ENCODE measurements at places on chromosomes 11 and 22. TPM values are rescaled to one million over a fixed set of nuclear protein-coding genes. Genes with fewer than 3 reads are reported as not detected.

PATE2 gene
- total RNA-seq = not detected

TPBGL gene
- total RNA-seq = not detected

PIM3 gene
- 17.5 TPM for total RNA-seq

BANF1 gene
- total RNA-seq = 316 TPM

PRDM11 gene
- total RNA-seq = 3.4 TPM

SHISA8 gene
- not detected for total RNA-seq

ART5 gene
- not detected for total RNA-seq

ABCC8 gene
- not detected for total RNA-seq

NLRP6 gene
- total RNA-seq = not detected

DAGLA gene
- 2.4 TPM for total RNA-seq

DNA sequence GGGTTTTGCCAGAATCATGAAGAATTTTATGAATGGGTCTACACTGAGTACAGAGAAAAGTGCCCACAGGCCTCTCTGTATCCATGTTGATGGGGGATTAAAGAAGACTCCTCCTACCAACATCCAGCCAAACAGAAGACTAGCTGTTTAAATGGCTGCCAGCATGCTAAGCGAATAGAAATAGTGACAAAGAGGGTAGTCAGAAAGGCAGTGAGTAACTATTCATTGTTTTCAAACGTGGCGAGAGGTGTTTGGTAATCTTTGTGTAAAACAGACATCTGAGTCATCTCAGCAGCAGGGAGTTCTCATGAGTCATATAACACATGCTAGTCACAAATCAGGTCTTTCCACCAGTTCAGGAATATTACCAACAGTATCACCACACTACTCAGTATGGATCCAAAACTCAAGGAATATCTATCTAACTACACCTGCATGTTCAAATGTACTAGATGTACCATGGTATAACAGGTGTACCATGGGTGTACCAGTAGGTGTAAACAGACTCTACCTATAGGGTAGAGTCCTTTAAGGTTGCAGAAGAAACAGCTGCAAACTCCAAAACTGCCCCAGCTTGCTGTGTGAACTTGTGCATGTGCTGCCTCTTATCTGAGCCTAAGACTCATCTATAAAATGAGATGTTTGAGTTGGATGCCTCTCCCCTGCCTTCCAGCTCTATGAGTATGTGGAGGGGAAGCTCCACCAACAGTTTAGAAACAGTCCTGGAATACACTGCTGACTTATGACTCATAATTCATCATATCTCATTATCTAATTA is 82.0 kb downstream of the SLC1A2 start:
- DNase-seq = peak; percentile 99

- no peak for DNase-seq
These were observed 29.6 kb downstream of the RTN4R start for GRCh38 chr22:20238536-20238900.

GRCh38 chr11:17611503-17612220 is 64.6 kb downstream of the OTOG start:
- no peak for DNase-seq

DNA sequence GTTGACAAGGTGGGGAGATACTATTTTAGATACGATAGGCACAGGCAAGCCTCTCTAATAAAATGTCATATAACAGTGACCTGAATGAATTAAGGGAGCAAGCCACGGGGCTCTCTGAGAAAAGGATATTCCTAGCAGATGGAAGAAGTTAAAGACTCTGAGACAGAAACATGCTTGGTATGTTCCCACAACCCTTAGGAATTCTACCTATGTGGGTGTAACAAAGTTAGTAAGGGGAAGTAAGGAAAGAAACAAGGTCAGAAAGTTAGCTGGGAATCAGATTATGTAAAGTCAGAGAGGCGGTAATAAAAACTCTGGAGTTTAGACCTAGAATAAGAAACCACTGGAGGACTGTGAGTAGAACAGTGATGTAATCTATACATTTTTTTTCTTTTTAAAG is 59.7 kb upstream of the GDPD4 start:
- peak; percentile 50 for DNase-seq

DNA sequence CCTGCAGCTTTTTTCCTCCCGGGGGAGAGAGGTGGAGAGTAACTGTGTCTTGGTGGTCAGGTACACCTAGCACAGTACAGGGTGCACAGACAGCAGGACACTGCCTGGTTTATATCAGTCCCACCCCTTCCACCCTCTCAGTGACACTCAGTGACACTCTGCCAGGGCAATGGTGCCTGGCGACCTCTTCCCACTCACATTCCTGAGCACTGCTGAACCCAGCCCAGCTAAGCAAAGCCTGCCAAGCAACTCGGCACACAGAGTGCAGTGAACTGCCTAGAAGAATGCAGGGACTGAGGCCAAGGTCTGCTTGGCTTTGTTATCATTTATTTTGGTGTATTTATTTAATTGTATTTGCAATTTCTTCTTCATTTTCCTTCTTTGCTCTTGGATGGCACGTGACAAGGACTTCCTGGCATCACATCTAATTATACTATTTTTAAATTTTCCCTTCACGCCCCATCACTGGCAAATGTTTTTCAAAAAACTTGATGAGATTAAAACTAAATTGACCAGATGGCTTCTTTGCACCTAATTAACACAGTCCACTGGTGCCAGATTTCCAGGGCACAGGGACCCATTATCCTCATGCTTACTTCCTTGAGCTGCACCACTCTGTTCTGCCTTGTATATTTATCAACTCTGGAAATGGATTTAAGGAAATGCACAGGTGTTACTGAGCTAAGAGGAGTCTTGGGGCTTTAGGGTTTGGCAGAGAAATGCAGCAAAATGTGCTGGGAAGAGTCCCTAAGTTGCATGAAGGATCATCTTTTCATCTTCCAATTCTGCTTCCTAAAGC is 205.6 kb downstream of the ADAMTS15 start:
- DNase-seq = no peak

DNA sequence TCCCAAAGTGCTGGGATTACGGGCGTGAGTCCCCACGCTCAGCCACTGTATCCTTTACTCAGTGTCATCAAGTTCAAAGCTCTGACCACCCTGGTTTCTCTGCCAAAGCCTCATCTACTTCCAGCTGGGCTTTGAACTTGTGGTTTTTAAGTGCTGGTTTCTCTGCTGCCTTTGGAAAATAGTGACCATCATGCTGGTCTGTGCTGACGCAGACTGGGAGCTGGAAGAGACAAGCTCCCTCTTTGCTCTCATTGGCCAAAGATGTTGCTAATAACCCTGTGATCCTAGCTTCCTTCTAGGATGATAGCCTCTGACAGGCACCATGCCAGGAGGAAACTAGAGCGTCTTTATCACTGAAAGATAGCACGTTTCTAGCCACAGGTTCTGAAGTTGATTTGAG is 62.4 kb downstream of the ALX4 start:
- no peak for DNase-seq

DNA sequence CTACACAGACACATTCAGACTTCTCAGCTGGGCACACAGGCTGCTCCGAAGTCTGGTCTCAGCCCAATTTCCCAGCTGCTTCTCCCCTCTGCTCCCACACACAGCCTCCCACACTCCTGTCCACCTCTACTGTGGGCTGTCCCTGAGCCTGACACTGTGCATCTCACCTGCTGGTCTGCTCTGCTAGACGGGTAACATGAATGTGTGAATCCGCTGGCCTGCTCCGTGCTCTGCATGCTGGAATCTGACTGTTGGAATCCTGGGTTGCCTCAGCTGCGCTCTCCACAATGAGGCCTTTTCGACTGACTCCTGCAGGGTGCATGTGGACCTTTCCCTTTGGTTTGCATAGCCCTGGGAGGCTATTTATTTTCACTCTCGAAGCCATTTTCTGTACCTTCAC is 489.5 kb upstream of the B3GAT1 start:
- DNase-seq = no peak

DNA sequence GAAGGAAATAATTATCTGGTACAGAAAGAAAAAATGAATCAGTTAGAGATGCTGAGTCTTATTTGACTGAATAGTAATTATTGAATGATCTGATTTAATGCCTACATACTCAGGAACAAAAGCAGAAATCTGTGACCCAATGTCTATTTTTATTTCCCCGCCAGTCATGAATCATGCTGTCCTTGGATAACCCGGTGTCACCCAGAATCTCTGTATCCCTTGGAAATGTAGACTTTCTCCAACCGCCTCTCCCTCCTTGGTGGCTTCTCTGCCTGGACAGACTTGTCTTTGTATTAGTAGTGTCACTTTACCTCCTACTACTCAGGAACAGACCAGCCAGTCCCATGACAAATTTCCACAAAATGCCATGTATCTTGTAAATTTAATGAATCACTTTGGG is 173.3 kb upstream of the PDGFD start:
- no peak for DNase-seq

GRCh38 chr22:29691636-29692326 is 28.0 kb upstream of the CABP7 start:
- DNase-seq = no peak

DNA sequence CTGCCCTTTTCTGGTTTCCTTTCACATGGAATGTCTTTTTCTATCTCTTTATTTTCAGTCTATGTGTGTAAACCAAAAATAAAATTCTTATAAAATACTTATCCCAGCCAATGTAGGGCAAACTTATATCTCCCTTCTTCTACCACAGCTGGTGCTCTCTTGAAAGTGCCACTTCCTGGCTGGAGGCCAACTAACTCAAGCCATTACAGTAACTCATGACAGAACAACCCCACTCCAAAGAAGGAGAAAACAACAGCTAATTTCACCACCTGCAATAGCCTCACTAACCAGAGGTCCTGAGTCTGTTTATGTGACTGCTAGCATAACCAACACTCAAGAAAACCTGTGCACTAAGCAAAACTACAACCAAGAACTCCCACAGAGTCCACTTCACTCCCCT is 74.9 kb upstream of the DBX1 start:
- no peak for DNase-seq

- DNase-seq = no peak
These were observed 47.2 kb downstream of the MRGPRX2 start for GRCh38 chr11:19013181-19013857.

- DNase-seq = no peak
These were observed 8.3 kb downstream of the WT1 start for GRCh38 chr11:32426819-32427615.

DNA sequence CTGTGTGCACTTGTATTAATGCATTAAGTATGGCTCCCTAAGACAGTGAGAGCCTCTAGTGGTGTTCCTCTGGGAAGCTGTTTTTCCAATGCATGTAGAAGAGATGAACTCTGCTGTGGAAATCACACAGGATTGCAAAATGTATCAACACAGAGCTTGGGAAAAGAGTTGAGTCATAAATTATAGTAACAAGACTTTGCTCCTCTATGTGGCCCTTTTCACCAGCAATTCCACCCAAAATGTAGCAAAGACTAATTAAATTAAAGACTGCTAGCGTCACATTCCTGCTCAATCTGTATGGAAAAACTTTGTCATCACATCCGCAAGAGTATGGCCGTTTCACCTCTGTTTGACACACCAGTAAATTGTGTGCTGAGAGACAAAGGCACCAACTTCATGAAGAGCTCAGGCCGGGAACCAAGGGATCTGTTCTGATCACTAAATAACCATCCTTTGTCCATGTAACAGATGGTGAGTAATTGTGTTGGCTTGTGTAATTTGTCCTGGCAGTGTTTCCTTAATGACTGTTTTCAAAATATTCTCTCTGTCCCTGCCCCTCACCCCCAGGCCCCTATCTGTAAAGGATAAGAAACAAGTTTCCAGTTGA is 209.2 kb upstream of the SORL1-AS1 start:
- peak; percentile 68 for DNase-seq

DNA sequence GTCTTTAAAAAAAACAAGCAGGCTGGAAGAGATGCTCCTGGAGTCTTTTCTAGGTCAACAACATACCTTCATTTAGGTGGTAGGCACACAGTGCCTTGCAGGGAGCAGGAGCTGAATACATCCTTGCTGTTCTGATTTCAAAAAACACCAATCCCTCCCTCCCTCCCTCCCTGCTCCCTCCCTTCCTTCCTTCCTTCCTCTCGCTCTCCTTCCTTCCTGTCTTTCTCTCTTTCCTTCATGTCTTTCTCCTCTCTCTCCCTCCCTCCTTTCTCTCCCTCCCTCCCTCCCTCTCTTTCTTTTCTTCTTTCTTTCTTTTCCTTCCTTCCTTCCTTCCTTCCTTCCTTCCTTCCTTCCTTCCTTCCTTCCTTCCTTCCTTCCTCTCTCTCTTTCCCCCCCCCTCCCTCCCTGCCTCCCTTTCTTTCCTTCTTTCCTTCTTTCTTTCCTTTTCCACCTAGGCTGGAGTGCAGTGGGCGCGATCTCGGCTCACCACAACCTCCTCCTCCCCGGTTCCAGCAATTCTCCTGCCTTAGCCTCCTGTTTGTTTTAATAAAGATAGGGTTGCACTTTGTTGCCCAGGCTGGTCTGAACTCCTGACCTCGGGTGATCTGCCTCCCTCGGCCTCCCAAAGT is 245.1 kb downstream of the MIAT start:
- no peak for DNase-seq

DNA sequence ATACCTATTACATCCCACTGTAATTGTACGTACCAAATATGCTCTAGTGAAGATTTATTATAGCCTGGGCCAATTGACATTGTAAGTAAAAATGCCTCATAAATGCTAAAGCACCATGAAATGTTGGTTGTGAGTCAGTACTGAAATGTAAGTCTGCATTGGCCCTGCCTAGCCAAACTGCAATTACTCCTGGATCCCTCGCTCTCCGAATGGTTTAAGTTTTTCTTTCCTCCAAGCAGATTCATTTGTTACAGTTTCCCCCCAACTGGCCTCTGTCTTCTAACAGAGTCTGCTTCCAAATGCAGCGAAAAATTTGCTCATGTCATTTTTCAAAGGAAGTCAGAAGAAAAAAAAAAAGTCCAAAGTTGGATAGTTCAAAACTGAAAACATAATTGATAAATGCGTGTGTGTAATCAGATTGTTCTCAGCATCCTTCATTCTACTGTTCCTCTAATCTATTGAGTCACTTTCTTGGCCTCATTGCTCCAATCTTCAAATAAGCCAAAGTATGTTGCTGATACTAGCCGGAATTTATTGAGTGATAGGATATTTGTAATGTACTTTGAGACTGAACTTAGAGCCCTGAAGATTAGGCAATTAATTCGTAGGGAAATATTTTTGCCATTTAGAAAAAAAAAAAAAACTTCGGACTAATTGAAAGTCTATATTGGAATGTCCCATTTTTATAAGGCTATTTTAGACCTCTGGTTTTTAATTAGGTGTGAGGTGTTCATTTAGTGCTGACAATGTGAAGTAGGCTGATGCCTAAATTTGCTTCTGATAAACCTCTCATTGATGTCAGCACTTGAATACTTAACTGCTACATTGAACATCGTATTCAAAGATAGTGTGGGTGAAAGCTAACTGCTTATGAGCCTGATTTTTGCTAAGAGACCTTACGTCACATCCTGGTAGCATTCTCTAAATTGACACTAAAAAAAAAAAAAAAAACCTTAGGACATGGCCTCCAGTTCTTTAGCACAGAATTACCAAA is 93.4 kb downstream of the WT1 start:
- DNase-seq = no peak

- DNase-seq = peak; percentile 38
These were observed 98.2 kb upstream of the NNMT start for GRCh38 chr11:114197799-114198500.

- no peak for DNase-seq
These were observed 12.5 kb upstream of the PEX26 start for GRCh38 chr22:18065256-18065655.
